NCI-H2171 treated with DMSO at 0.1 percent for 48 hours (cell line): ENCODE measurements at places on chromosomes 11 and 22.

- no peak for DNase-seq
These were observed 20.3 kb upstream of the MYRF start for GRCh38 chr11:61731952-61732675.

GRCh38 chr11:73376803-73377629 is 817 bp downstream of the RELT start:
- DNase-seq = peak; percentile 37

GRCh38 chr11:111833524-111833923 is 37.9 kb downstream of the ALG9 start:
- peak; percentile 49 for DNase-seq

- DNase-seq = no peak
These were observed 42.3 kb downstream of the IGF2 start for GRCh38 chr11:2096919-2097301.

DNA sequence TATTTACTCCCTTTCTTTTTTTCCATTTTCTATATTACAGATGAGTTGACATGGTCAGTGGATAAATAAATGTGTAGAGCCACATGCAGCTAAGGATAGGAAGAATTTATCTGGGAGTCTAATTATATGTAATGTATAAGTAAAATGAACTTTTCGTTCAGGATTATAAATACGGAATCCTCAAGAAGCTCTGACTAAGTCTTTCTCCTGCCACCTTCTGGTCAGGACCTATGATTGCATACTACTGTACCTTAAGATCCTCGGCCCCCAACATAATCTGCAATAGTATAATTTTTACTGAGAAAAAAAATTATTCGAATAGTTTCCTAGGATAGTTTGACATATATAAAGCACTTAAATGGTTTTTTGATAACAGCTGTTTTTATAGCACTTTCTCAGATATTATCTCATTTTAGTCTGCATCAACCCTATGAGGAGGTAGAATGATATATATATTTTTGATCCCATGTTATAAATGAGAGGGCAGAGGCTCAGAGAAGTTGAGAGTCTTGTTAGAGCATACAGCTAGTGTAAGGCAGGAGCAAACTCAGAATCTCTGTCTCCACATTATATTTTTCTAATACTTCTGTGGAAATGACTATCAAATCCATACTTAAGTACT is 36.1 kb downstream of the CCDC90B start:
- peak; percentile 13 for DNase-seq

DNA sequence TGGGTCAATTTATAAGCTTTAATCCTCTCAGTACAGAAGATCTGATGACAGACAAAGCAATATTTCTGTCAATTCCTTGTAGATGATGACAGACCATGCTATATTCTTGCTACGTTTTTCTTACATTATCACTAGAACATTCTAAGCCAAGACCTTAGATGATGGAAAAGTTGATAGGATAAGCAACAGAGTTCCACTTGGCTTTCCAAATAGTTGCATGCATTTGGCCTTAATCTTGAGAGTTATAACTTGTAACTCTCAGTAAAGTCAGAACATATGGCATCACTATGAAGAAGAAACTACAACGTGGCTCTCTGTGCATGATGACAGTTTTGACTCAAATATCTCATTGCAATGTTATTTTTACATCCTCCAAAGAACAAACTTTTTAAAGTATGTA is 544.3 kb upstream of the LRRC4C start:
- DNase-seq = no peak

DNA sequence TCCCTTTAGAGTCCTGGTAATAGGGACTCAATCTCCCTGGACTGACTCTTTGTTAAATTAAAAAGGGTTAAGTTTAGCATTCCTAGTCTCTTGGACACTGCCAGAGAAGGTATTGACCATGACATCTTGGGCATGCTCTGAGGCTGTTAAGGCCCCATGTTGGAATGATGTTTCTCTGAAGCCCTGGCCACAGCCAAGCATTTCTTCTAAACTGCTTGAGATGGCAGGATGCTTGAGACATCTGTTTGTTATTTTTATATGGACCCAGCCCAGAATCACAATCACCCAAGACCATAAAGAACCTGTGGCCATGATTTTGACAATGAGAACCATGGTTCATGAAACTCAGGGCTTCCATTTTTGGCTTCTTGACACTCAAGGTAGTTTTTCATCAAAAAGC is 5.5 kb upstream of the ANKK1 start:
- DNase-seq = no peak

DNA sequence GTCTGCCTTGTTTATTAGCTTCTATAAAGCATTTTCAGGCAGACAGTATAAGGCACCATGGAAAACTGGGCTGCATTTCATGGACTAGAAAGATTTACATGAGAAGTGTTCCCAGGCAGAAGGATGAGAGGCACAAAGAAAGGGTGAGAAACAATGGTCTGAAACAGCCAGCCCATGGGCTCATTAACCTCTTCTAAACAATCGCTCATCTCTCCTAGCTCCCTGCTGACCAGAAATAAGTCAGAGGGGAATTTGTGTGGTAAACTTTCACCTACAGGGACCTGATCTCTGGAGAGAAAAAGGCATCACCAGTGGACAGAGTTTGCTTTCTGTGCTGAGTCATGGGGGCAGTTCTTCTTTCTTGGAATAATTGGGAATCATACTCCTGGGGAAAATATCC is 51.8 kb upstream of the KIRREL3 start:
- DNase-seq = no peak

DNA sequence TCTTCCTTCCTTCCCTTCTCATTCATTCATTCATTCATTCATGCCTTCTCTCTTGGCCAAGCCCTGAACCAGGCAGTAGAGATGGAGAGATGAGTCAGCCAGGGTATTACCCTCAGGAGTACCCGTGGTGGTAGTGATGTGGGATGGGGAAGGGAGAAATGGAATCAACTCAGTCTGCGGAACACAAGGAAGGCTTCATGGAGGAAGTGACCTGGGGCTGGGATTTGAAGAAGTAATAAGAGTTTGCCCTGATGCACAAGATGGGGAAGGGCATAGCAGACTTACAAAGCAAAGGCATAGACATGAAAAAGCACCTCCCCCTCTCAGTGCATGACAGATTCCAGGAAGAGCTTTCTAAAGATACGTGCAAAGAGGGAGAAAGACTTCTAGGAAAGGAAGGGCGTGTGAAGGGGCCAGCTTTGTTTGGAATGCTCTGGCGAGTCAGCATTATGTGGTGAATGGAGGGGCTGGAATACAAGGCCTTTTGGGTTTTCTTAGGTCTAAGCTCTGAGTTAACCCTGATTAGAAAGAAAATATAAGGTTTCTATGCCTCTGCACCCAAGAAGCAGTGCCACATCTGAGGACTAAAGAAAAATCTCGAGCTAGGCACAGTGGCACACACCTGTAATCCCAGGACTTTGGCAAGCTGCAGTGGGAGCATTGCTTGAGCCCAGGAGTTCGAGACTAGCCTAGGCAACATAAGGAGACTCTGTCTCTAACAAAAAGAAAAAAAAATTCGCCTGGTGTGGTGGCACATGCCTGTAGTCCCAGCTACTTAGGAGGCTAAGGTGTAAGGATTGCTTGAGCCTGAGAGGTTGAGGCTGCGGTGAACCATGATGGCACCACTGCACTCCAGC is 36.4 kb upstream of the ACER3 start:
- DNase-seq = no peak

DNA sequence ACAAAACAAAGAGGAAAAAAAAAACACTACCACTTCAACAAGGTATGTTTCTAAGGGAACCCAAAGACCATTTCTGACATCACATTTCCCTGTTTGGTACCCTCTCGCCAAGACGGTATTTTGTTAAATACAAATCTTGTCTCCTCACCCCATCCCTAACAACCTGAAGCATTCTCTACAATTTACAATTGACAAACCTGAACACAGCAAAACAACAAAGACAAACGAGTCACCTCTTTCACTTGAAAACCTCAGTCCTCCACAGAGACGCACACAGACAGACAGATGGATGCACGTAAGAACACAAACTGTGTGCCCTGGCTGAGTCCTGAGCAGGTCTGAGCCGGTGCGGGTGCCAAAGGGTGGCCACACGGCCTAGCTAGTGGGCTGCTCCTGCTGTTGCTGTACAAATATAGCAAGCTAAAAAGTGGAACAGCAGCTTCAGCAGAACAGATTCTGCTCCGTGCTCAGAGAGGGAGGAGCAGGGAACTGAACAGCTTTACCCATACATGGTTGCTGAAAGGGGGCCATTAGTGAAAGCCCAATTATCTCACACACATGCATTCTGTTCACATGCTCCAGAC is 28.5 kb downstream of the CELF1 start:
- peak; percentile 85 for DNase-seq

- no peak for DNase-seq
These were observed 1.2 kb downstream of the SOX10 start for GRCh38 chr22:37982938-37983859.

- no peak for DNase-seq
These were observed 5.3 kb downstream of the LGALS12 start for GRCh38 chr11:63511048-63511748.

DNA sequence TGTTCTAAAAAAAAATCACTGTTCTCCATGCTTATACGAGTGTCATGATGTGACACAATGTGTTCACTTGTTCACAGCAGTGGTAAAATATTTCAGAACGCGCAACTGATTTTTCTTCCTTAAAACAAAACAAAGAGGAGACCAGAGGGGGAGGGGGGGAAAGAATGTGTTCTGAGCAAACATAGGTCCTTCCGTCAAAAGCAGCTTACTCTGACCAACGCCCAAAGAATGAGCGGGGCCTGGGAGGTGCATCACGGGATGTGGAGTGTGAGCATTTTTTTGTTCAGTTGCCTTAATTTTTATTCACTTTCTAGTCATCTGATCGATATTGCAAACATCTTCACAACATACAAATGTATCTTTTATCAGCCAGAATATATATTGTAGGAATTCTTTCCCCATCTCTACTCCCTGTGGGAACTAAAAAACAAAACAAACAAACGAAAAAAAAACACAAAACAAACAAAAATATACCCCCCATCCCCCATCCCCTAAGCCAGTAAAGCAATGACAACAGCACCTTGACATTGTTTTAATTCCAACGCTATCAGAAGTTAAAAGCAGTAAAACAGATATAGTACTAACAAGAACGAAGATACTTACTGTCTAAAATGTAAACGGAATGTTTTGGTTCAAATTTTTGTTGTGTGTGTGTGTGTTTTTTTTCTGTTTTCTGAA is 43.3 kb downstream of the BDNF start:
- DNase-seq = no peak

GRCh38 chr11:55457641-55458040 is 89.9 kb downstream of the OR4A15 start:
- no peak for DNase-seq

- no peak for DNase-seq
These were observed 2.2 kb downstream of the TNNT3 start for GRCh38 chr11:1921574-1922141.

GRCh38 chr11:113906038-113906437 is 1.4 kb downstream of the HTR3B start:
- DNase-seq = no peak

GRCh38 chr22:47515384-47516125 is 753.1 kb downstream of the TBC1D22A start:
- DNase-seq = peak; percentile 12

DNA sequence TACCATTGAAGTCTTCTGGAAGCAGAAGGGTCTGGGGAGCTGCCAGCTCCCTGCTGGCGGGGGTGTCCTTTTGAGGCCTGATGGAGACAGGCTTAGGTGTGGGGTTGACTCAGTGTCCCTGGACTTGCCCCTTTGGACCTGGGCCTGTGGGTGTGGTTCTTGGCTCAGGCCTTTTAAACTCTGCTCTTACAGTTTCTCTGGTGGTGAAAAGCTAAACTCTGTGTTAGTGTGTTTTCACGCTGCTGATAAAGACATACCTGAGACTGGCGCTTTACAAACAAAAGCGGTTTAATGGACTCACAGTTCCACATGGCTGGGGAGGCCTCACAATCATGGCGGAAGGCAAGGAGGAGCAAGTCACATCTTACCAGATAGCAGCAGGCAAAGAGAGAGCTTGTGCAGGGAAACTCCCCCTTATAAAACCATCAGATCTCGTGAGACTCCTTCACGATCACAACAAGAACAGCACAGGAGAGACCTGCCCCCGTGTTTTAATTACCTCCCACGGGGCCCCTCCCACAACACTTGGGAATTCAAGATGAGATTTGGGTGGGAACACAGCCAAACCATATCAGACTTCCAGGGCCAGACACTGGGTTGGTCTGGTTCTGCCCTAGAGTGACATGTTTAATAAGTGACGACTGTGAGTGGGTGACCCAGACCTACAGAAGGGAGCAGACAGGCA is 26.5 kb downstream of the GRAMD4 start:
- DNase-seq = peak; percentile 45

GRCh38 chr11:65576867-65577755 is 1.3 kb downstream of the EHBP1L1 start:
- DNase-seq = no peak

- no peak for DNase-seq
These were observed 572.5 kb downstream of the BRD1 start for GRCh38 chr22:49255154-49255553.

- no peak for DNase-seq
These were observed 12.8 kb downstream of the ETS1 start for GRCh38 chr11:128574576-128575011.

GRCh38 chr11:128696941-128697340 is 3.1 kb downstream of the FLI1 start:
- DNase-seq = no peak

DNA sequence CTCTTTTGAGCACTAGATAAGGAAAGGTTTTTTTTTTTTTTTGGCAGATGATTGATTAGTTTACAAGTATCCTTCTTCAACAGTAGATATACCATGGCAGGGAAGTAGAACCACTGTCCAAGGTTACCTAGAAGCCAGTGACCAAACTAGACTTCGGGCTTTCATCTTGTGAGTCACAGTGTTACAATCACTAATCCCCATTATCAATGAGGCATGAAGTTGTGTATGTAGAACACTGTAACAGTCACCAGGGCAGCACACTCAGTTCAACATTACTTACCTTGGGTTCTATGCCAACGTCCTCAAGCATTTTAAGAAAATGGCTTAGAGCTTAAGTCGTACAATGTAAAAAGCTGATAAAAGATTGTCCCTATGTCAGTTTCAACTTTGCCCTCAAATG is 430.9 kb downstream of the ETS1 start:
- DNase-seq = no peak
